ENCODE measurements at places on chromosomes 1 and 21.

DNA sequence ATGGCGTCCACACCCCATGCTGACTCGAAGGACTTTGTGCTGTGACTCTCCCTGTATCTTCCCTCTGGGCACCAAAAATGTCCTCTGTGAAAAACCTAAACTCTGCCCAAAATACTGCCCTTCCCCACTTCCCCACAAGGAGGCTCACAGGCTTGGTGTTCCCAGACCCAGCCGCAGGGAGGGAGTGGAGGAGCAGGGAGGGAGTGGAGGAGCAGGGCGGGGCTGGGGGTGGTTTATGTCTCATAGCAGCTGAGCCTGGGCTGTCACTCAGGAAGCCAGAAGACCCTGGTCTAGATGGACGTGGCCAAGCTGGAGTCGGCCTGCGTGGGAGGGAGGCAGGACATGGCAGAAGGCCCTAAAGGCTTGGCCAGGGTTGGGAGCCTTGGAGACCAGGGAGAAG, 461.7 kb downstream of the PTPRU start:
- DNase-seq, result peak; percentile 92

DNA sequence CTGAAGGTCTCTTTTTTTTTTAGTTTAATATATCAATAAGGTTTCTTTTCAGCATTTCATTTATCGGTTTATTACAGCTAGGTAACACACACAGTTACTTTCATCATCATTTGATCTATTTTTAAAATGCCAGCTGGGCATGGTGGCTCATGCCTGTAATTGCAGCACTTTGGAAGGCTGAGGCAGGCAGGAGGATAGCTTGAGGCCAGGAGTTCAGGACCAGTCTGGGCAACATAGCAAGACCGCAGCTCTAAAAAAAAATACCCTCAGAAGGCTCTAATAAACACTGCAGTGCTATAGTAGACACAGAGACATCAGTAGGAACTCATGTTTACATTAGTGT, 48.5 kb upstream of the VAMP3 start:
- no peak for DNase-seq

DNA sequence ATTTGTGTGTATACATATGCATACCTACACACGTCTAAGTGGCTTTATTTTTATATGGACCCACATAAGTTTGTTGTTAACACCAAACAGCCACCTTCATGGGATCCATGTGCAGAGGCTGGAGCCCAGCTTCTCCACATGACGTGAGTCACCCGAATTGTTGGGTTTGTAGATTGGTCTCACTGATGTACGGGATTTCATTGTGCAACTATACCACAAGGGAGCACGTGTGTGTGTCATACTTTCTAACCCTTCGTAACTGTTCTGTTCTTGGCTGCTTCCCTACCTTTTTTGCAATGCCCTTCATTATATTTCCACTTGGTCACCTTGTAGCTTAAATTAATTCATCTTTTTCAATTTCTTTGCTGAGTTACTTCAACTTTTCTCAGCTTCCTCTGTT, 21.0 kb downstream of the SPRTN start:
- DNase-seq, result no peak

- DNase-seq, result no peak
Measured at GRCh38 chr1:24465638-24466037, 37.0 kb upstream of the RCAN3 start.

GRCh38 chr1:167431261-167431908, 86.9 kb downstream of the CD247 start:
- DNase-seq, result no peak

All from islet precursor cell (in vitro differentiated cells).